ENCODE measurements at places on chromosomes 11 and 22.

DNA sequence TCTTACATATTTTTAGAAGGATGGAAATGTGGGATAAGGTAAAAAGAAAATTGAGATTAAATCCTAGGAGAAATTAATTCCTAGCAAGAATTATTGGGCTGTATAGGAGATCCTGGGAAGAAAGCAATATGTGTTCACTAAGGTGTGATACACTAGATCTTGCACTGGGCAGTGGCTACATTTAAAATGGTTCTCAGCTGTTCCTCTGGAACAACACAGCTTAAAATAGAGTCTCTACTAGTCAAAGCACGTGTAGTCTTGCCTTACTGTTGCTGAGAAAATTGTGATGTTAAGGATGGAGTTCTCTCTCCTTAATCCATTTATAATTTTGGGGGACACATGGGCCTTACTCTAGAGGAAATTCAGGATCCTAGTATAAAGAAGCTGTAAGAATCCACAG is 54.9 kb downstream of the EXT2 start:
- no peak for DNase-seq

- no peak for DNase-seq
Observed at GRCh38 chr11:123815122-123815521, 9.0 kb upstream of the OR6M1 start.

DNA sequence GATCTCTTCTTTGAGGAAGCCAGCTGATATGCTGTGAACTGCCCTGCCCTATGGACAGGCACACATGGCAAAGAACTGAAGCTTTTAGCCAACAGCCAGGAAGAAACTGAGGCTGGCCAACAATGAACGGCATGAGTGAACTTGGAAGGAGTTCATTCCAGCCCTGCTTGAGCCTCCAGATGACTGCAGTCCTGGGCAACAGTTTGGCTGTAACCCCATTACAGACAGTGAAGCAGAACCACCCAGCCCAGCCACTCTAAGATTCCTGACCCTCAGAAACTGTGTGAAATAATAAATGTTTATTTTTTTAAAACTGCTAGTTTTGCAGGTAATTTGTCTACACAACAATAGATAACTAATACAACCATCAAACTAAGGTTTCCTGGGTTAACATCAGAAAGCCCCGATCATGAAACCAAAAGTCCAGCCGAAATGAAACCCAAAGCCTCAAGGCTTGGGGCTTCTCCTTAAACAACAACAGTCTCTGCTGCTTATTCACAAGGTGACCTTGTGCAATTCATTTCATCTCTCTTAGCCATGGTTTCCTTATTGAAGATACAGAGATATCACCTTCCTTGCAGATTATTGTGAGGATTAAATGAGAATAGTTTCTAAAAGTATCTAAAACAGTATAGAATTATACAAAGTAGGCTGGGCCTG is 31.4 kb downstream of the PAK1 start:
- no peak for DNase-seq

- no peak for DNase-seq
Observed at GRCh38 chr11:47863898-47864430, 15.8 kb upstream of the NUP160 start.

GRCh38 chr11:89182773-89183518 is 5.3 kb downstream of the TYR start:
- DNase-seq, result no peak

Measured in stimulated activated CD4-positive, alpha-beta T cell treated with anti-CD3 and anti-CD28 coated beads, Interleukin-12 subunit alpha, Interleukin-12 subunit beta, amount 100 ng/mL, for 48 hours (primary cell).